ENCODE measurements at places on chromosomes 4 and X. TPM values are rescaled to one million over a fixed set of nuclear protein-coding genes. Genes with fewer than 3 reads are reported as not detected.
A peak's percentile ranks its signal among the peaks of the same experiment; 100 is the strongest.

GRCh38 chr4:83231620-83232076 is 53.0 kb downstream of the COQ2 start:
- no peaks in the 10 kb centered on the region for H3K4me1 ChIP-seq
- DNase-seq, result no peak
- H3K4me3 ChIP-seq, result no peak overlapping the region
- H3K27ac ChIP-seq, result no peak overlapping the region
- H3K36me3 ChIP-seq, result no peaks in the 10 kb centered on the region

GRCh38 chr4:13611283-13611842 is 16.2 kb downstream of the BOD1L1 start:
- no peak overlapping the region for H3K27ac ChIP-seq
- peaks cover 44% of the 10 kb centered on the region for H3K36me3 ChIP-seq
- H3K4me3 ChIP-seq, result no peak overlapping the region
- no peak for DNase-seq
- no peaks in the 10 kb centered on the region for H3K27me3 ChIP-seq

DNA sequence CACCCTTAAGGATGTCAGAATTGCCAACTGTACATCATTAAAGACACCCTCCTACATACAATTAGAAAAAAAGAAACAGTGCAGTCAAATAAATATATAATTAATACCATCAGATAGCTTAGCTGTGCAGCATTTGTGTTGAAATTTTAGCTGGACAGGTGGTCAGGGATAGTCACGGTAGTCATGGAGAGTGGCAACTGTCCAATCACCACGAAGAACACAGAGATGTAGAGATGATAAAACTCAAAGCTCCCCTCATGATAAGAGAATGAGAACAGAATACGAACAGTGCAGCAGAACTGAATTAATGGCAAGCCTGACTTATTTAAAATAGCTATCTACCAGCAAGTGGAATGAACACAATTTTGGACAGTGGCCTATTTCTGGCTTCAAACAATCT is 27.2 kb downstream of the SLC39A8 start:
- H3K4me3 ChIP-seq, result no peak overlapping the region
- no peak overlapping the region for H3K27ac ChIP-seq
- no peak for DNase-seq
- H3K4me1 ChIP-seq, result peaks cover 23% of the 10 kb centered on the region
- no peaks in the 10 kb centered on the region for H3K36me3 ChIP-seq

DNA sequence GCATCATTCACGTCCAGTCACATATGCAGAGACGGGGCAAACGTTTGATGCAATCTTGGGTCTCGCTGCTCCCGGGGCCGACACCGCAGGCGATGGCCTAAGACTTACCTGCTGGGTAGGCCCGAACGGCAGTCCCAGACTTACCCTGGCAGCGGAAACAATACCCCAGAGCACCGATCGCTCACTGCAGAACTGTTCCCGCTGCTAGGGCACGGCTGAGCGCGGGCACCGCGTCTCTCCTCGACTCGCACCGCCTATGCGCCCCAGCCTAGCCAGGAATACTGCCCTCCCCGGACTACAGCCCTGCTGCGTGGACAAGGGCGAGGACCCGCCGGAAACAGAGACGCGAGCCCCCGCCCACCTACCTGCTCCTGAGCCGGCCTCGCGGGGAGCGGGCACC is 86.2 kb downstream of the HPRT1 start:
- no peak for DNase-seq
- peak overlapping the region; percentile 69 for H3K4me3 ChIP-seq
- peaks cover 3% of the 10 kb centered on the region for H3K36me3 ChIP-seq
- H3K27ac ChIP-seq, result no peak overlapping the region

DNA sequence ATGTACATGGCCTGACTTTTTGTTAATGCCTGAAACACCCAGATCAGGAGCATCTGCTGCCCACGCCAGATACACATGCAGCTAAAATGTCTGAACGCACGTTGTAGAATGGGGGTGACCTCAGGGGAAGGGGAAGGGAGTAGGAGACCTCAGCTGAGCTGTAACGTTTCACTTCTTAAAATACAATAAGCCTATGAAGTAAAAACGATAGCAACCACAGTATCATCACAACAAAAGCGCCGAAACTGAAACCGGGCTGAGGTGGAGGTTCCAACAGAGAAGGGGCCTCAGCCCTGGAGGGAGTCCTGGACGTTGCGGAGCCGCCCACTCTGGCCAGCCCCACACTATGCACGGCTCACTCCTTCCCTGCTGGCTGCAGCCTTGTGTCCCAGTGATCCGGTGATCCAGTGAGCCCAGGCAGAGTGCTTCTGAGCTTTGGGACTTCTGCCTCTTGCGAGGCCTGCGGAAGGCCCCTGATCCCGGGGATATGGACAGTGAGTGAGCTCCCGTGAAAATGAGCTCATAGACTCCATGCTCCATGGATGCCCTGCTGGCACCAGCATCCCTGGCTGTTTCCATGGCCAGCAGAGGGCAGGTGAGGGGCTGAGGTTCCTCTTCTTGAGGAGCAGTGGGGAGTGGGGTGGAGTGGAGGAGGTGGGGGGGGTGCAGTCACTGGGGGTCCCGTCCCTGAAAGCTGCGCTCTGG is 52.0 kb downstream of the HMX1 start:
- no peak overlapping the region for H3K4me3 ChIP-seq
- H3K4me1 ChIP-seq, result no peaks in the 10 kb centered on the region

The SLITRK4 gene
- 2.1 TPM for total RNA-seq

The FGF13 gene
- 1.1 TPM for total RNA-seq

The AFF2 gene
- total RNA-seq, result 5.8 TPM

Data from mesothelial cell of epicardium (in vitro differentiated cells).